ENCODE measurements at places on chromosomes 2 and 18.

DNA sequence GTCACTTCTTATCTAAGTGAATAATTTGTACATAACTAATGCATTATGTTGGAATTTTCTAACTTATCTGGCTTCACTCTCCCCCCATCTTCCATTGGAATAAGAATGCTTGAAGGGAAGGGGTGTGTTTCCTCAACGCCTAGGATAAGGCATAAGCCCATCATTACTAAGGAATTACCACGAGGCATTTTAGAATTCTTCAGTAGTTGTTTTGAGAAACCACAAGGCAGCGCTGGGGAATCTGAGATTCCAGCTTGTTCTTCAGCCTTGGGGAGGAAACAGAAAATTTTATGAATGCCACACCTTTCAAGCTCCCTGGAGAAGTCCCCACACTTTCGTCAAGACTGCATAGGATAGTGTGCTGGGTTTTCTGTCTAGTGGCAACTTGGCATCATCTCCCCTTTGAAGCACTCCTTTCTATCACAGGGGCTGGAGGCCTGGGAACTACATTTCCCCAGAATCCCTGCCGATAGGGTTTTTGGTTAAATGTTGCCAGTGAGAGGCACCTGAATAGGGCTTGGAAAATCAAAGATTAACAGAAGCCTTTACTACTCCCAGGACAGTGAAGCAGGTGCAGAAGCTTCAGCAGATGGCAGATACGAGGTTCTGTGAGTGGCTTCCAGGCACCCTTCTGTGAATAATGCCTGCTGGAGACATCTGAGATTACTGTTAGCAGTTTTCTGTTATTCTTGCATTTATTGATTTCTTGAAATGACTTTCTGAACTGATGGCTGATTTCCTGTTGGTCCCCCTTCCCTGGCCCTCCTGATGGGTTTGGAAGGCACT, 192.7 kb upstream of the REV1 start:
- DNase-seq, result no peak

- DNase-seq, result no peak
Measured at GRCh38 chr2:72919414-72920317, 2.3 kb downstream of the EMX1 start.

DNA sequence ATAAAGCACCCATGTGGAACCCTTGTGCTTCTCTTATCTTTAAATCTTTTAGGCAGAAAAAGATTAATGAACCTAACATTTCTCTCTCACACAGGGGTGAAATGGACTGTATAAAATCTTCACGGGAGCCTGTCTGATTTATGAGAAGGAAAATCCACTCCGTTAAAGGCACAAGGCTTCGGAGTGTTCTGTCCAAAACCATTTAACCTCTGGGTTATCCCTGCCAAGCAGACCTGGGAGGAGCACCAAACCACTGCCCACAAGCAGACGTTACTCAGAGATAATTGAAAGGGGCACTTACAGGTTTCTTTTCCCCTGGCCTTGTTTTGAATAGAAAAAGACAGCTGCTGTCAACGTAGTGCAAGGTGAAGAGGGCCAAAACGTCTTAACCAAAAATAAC, 184.4 kb upstream of the DOK6 start:
- no peak for DNase-seq

DNA sequence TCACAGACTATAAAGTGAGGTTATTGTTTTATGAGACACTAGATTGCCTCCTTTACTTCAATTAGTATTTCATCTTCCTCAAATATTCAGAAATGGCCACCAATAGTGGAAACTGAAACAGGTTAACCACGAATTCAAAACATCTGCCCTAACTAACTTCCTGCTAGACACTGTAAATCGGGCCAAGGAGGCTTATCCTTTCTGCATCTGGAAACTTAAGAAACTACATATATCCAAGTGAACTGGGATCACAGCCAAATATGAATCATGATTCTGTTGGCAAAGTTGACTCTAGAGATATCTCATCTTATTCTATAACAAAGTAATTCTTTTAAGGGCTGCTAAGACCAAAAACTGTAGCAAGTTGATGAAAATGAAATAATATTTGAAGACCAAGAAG, 136.6 kb upstream of the ZC3H15 start:
- DNase-seq, result no peak

- peak; percentile 60 for DNase-seq
Measured at GRCh38 chr2:102061962-102062795, 70.4 kb downstream of the IL1R2 start.

DNA sequence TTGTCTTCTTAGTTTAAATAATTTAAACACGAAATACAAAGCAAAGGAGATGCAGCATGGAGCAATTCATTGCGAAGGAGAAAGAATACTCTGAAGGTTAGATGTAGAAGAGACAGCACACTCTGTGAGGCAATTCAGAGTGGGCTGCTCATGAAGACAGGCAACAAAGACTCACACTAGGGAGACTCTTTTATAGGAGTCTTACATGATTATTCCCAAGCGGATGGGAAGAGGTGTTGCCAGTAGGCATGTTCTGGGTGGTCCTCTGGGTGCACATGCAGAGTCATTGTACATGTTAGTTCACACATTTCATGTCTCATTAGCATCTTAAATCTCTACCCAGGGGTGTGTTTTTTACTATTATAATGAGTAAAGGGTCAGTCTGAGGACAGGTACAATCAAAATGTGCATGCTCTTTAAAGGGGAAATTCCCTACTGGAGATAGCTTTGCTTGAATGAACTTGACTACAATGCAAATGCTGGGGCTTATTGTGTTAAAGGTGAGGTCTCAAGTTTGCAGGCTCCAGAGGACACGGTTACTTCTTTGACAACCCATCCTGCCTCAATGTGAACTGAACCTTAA, 275.5 kb downstream of the CDH19 start:
- no peak for DNase-seq

DNA sequence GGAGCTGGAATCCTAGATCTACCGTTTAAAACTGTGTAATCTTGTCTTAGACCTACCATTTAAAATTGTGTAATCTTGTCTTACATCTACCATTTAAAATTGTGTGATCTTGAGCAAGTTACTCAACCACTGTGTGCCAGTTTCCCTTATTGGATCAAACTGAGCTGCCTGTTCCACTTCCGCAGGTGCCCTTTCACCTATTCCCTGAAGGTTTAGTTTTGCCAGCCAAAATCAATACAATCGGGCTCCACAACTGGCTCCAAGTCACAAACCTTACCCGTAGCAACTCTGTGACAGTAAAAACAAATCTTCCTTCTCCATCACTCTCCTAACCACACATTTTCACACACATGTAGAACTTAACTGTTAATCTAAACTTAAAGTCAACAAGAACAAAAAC, 20.1 kb downstream of the DOCK10 start:
- no peak for DNase-seq

DNA sequence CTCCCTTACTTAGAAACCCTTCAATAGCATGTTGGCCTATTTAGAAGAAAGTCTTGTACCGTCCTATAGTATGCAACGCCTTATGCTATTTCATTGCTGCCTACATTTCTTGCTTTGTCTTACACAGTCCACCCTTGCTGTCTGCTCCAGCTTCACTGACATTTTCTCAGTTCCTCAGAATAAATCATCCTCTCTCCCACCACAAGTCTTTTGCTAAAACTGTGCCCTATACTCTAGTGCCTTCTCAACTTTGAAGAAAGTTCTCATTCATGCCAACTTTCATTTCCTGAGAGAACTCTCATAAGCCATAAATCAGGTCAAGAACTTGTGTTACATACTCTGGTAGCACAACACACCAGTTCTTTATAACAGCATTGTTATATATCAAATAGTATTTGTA, 54.3 kb upstream of the COL3A1 start:
- DNase-seq, result no peak

- no peak for DNase-seq
Measured at GRCh38 chr2:85663594-85664565, 4.1 kb downstream of the SFTPB start.

DNA sequence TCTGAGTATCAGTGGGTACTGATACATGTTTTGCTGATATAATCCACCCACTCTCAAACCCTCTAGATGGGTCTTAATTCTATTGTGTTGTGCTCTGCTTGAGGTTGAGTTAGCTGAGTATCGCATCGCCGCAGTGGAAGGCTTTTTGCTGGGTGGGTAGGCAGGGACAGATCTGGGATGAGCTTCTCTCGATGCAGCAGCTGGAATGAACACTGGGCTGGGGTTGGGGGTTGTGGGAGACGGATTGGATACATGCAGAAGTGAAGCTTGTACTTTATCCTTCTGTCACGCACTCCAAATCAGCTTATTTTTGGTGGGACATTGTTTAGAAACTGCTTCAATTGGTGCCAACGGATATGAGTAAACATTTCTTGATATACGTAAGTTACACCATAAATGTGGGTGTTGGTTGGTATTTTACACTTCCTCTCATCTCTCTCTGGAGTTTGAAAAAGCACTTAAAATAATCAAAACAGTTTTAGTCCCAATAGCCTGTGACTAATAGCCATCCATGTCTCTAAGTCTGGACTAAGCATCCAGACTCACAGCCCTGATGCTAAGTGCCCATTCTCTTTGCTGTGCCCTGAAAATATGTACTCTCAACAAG, 107.1 kb downstream of the POLE4 start:
- DNase-seq, result no peak

DNA sequence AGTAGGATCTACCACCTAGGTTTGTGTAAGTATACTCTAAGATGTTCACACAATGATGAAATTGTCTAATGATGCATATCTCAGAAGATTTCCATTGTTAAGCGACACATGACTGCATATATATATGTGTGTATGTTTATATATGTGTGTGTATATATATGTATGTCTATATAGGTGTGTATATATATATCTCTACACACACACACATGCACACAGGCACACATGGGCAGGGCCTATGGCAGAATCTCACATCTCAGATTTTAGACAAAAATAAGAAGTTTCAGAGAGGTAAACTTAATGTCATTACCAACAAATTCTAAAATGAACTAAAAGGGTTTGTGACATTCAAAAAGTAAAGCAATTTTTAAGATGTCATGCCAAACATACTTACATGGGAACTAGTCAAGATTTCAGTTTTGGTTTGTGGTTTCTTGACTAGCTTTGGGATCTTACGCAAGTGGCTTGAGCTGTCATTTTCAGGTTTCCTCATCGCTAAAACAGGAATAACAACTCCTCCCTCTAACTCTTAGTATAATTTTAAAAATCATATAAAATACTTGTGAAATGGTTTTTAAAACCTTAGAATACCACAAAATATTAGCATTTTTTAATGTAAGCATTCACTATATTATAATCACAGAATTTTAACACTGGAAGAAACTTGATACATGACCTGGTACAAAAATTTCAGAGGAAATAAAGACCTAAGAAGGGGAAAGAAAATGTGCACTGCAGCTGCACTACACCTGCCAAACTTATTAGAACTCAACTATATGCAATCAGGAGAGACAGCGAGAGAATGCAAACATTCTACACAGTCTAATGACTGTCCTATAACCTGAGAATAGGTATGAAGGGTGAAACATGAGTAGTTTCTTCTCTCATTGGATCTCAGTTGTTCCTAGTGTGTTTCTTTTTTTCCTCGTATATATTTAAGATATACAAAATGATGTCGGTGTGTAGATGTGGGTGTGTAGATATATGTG, 75.7 kb downstream of the TTC21B start:
- DNase-seq, result no peak

DNA sequence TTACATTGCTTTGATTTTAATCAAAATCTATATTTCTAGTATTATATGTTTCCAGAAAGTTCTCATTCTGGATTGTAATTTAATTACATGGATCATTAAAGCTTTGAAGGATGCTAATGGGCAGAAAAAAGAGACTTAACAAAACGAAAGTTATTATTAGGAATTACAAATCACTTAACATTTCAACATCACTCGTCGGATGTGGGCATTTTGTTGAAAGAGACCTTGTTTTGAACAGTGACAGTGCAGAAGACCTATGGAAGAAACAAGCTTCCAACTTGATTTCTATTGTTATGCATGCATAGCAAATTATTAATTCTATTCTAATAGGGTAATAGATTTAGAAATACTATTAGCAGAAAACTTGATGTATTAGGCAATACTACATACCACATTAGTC, 31.4 kb upstream of the DARS1 start:
- DNase-seq, result no peak

GRCh38 chr18:32470460-32470713, 295 bp downstream of the GAREM1 start:
- no peak for DNase-seq

- no peak for DNase-seq
Measured at GRCh38 chr2:214401580-214401979, 9.3 kb upstream of the VWC2L start.

DNA sequence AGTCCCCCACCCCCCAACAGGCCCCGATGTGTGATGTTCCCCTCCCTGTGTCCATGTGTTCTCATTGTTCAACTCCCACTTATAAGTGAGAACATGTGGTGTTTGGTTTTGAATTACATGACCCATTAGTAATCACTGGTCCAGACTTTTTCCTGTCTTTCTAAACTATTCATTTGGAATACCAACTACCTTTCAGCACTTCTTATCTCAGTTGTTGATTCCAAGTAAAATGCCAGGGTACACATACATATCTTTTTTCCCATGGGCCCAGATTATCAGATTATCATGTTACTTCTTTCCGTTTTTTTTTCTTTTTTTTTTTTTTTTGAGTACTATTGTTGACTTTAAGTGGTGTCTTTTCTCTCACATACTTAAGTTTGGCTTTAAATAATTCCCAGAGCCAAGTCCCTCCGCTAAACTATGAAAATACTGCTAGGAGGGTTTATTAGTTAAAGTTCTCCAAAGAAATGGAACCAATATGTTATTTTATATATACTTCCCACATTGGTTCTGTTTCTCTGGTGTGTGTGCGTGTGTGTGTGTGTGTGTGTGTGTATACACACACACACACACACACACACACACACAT, 389.3 kb downstream of the IRS1 start:
- no peak for DNase-seq

GRCh38 chr2:175914846-175915245, 87.2 kb downstream of the LNPK start:
- DNase-seq, result no peak

GRCh38 chr2:148014616-148015015, 5.9 kb downstream of the ORC4 start:
- DNase-seq, result no peak

- no peak for DNase-seq
Measured at GRCh38 chr18:62420151-62420512, 95.0 kb downstream of the TNFRSF11A start.

GRCh38 chr18:199214-199613, 40.9 kb downstream of the USP14 start:
- no peak for DNase-seq

DNA sequence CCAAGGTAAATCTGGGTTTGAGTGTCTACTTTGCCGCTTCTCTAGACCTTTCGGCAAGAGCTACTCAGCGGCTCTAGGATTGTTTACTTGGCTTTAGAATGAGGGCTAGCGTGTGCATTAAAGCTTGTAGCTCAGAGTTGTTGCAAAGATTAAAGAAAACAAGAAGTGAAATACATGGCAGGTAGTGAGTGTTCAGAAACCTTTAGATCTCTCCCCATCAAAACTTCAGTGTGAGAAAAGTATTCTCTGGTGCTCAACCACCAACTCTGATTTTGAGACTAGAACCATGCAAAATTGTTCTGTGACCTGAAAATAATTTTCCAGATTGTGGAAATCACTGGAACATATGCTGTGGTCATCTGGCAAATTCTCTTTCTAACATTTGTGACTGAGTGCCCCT, 512.0 kb downstream of the CMPK2 start:
- no peak for DNase-seq

Data from Right ventricle myocardium superior (tissue), 1 donor.